B cell (primary cell): ENCODE measurements at places on chromosomes 7 and 10. TPM values are rescaled to one million over a fixed set of nuclear protein-coding genes. Genes with fewer than 3 reads are reported as not detected.

TES gene
- 62.5 and 62.7 TPM in 2 replicates for total RNA-seq

ANKRD26 gene
- total RNA-seq, result 10.5 and 13.5 TPM in 2 replicates

FFAR4 gene
- total RNA-seq, result not detected in 2 replicates

ZNF727 gene
- 0.83 and 1.2 TPM in 2 replicates for total RNA-seq

HECW1 gene
- total RNA-seq, result not detected in 2 replicates

ELN gene
- total RNA-seq, result not detected in 2 replicates

PTN gene
- not detected in 2 replicates for total RNA-seq

MOGAT3 gene
- total RNA-seq, result not detected in 2 replicates

GCK gene
- 0.22 and 0.87 TPM in 2 replicates for total RNA-seq

PITX3 gene
- total RNA-seq, result not detected in 2 replicates

HTRA1 gene
- total RNA-seq, result not detected in 2 replicates

EPO gene
- not detected in 2 replicates for total RNA-seq

PIK3AP1 gene
- total RNA-seq, result 125 and 137 TPM in 2 replicates

ANKRD61 gene
- total RNA-seq, result not detected in 2 replicates

ENO4 gene
- total RNA-seq, result 0.37 and 0.46 TPM in 2 replicates

PILRA gene
- 9.8 and 10.3 TPM in 2 replicates for total RNA-seq

PKD2L1 gene
- not detected in 2 replicates for total RNA-seq

ZNF239 gene
- total RNA-seq, result 5.9 and 7.6 TPM in 2 replicates

BRAF gene
- 90.4 and 90.9 TPM in 2 replicates for total RNA-seq

ABCC2 gene
- total RNA-seq, result 6.1 and 7.0 TPM in 2 replicates

DUSP5 gene
- total RNA-seq, result 10.0 and 10.8 TPM in 2 replicates

UCN3 gene
- total RNA-seq, result not detected in 2 replicates

DIP2C gene
- 1.5 and 1.9 TPM in 2 replicates for total RNA-seq

INSYN2A gene
- total RNA-seq, result not detected in 2 replicates

SVOPL gene
- not detected in 2 replicates for total RNA-seq

OR2A2 gene
- not detected in 2 replicates for total RNA-seq

CACNA2D1 gene
- not detected in 2 replicates for total RNA-seq

ASB10 gene
- not detected in 2 replicates for total RNA-seq

PPRC1 gene
- total RNA-seq, result 35.3 and 36.3 TPM in 2 replicates

MOSPD3 gene
- total RNA-seq, result 17.3 and 18.8 TPM in 2 replicates

ARHGAP22 gene
- 2.0 and 4.5 TPM in 2 replicates for total RNA-seq

GRK5 gene
- total RNA-seq, result 54.8 and 57.2 TPM in 2 replicates

AKR1C2 gene
- total RNA-seq, result not detected in 2 replicates

DNTT gene
- total RNA-seq, result not detected in 2 replicates
